ENCODE measurements at places on chromosomes 16 and 17.
A peak's percentile ranks its signal among the peaks of the same experiment; 100 is the strongest.

DNA sequence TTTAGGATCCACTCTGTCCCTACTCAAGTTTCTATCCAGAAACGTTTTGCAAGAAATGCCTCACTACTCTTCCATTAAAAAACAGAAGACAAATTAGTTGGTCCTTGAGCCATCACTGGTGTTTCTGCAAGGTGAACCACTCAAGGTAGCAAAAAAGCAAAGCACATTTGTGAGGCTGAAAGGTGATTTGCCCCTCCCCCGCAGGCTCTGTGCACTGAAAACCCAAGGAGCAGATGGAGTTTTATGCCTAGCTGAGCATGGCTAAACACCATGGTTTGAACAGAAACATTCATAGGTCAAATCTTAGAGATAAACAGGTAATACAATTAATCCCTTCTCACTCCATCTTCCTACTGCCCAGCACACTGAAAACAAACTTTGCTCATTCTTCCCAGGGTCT lies 538.2 kb upstream of the CDH5 start:
- no peak for DNase-seq

DNA sequence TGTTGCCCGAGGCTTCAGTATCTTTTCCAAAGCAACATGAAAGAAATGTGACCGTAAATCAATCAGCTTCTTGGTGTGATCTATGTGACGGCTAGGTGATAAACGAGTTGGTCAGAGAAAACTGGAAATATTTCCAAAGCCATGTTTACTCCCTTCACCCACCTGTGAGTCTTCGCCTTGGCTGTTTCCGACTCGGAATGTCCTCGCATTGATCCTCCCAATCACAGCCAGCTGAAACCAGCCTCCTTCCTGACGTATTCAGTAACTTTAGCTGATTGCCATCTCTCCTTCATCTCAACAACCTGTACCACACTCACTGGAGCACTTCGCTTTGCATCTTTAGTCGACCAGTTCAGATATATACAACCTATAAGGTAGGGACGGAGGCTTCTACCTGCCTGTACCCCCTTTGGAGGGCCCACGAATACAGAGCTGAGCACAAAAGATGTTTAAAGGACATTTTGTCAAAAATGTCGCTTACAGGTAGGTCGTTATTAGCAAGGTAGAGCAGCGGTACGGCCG lies 705 bp downstream of the KRABD2 start:
- no peak for DNase-seq

GRCh38 chr17:44074231-44074910 lies 3.8 kb downstream of the G6PC3 start:
- DNase-seq, result no peak

DNA sequence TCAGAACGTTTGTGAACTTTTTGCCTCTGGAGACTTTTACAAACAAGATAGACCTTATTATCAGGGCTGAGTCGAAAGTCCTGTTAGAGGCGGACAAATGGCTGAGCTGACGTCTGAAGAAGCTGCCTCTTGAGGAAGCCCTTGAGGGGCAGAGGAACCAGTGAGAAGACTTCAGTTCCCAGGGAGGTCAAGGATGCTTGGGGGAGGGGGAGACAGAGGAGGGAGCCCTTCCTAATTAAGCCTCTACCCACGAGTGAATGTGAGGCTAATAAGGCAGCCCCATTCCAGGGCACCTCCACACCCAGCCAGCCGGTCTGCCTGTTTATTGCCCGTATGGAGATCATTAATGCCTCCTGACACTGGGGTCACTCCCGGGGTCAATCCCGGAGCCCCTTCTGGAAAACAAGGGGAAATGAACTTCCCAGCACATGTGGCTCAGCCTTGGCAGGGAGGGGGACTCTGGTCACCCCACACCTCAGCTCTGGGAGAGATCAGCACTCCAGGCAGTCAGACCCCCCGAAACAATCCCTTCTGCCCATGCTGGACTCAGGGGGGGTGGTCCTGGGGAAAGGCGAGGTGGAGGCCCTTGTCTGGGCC lies 9.2 kb upstream of the TBX4 start:
- DNase-seq, result no peak

DNA sequence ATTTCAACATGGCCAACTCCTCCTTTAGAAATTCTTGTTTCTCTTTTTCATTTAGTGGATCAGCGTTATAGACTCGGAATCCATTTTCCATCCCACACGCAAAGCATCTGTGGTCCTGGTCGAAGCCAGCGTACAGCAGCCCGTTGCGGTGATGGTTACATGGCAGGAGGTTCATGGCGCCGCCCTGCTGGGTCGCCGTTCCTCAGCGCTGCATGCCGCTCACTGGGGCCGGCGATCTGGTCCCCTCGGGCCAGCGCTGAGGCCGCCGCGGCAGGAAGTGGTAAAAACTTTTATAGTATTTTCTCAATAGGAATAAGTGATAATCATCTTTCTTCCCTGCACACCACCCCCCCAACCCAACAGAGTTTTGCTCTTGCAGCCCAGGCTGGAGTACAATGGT lies 29.9 kb upstream of the RHOT1 start:
- DNase-seq, result no peak

DNA sequence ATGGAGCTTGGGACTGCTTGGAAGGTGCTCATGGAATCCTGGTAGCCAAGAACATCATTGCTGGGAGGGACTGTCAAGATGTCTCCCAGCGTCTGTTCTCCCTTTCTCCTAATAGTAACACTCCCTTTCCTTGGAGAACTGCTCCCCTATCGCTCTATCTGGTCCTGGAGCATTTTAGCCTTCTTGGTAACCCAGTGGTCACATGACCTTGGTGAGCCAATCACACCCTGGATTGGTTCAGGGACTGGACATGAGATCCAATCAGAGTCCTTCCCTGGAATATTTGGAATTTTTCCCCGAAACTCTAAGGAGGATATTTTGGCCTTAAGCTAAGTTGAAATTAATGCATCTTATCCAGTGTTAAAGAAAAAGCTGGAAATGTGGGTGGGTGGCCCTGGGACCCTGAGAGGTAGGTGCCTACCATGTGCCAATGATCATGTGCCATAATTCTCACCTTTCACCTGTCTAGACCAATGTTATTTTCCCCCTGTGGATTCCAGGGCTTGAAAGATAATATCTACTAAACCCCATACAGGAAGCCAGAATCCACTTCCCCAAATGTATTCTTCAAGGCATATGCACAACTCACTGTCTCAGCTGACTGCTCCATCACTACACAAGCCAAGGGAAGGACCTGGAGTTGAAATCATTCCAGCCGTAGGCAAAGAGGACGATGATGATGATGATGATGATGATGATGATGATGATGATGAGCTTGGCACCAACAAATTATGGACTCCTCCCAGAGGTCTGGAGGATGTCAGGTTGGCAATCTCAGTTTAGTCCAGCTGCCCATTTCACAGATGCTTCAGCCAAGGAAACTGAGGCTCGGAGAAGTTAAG lies 193.2 kb downstream of the RAB11FIP4 start:
- no peak for DNase-seq

GRCh38 chr17:1644493-1645206 lies 882 bp downstream of the SCARF1 start:
- peak; percentile 92 for DNase-seq

DNA sequence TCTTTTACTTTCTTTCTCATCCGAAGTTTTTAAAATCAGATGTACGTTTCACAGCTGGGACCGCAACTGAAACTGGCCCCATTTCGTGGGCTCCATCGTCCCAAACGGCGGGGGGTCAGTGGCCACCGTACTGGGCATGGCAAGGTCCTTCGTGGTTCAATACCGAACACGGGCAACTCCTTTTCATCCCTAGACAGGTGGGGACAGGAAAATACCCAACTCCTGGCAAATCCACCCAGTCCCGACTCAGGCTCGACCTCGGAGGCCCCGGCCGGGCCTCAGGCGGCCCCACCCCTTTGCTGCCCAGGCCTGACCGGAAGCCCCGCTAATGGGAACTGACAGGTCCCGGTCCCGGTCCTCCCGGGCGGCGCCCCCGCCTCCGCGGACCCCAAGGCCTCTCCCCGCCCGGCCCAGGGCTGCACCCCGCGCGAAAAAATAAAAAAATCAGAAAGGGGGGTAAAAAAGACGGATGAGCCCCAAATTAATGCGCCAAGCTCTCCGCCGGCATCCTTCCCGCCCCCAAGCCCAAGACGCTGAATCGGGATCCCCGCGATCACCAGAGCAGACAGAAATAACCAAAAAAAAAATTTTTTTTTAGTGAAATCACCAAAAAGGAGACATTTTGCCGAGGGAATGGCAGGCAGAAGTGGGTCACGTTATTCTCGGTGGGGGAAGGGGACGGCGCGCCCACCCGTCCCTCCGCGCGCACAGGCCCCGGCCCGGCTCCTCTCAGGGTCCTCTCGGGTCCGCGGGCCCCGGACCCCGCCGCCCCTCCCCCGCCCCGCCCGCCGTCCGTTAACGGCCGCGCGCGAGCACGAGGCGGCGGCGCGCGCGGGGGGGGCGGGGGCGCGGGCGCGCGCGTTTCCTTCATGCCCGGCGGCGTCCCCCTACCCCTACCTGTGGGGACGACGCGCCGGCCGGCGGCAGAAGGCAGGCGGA lies 562 bp downstream of the ZC3H7A start:
- peak; percentile 22 for DNase-seq

- no peak for DNase-seq
Measured at GRCh38 chr16:29876594-29877249, 13.7 kb upstream of the CDIPT start.

DNA sequence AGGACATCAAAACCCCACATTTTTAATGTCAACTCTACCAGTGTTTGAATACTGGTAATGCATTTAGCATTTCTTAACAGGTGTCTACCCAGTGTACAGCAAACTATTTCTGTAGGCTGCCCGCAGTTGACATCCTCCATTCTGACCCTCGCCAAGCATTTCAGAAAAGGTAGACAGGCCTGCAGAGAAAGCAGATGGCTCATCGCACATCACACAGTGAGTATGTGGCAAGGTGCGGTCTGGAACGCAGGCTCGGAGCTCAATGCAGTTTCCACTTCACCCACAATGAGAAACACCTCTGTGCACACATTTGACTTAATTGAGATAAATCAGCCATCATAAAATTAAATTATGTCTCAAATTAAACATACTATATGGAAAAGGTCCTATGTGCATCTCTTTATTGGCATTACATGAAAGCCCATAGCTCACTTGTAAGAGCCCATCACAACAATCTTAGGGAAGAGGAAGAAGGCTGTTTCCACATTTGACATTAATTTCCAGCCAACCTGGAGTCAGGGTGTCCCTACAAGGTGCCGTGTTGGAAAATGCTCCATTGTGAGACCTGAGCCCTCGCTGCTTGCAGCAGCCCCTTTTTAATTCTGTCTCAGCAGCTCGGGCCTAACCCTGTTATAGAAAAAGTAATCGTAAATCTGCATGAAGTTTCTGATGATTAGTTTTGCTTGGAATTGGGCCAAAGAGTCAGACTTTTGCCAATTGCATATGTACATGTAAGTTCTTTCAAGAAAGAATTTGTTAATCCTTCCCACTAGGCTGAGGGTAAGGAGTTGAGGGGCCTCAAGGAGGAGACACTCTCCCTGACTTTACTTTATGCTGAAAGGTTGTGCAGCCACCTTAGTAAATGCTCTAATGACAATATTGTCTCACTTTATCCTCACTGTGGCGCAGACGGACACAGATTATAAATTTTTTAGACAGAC lies 378.7 kb upstream of the DYNLRB2 start:
- DNase-seq, result no peak

DNA sequence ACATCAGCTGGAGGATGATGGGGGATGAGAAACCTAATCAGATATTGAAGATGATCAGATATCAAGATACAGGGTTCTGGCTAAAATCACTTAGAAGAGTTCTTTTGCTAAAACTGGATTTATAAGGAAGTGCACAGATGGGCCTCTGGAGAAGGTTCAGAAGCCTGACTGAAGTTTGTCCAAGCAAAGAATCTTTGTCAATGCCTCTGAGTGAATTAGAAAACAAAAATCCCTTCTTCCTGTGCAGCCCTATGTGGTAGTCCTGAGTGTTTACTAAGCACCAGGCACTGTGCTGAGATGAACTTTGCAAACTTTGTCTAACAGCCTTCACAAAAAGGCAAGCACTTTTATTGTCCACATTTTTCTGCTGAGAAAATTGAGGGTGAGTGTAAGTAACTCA lies 11.4 kb upstream of the CENPV start:
- no peak for DNase-seq

DNA sequence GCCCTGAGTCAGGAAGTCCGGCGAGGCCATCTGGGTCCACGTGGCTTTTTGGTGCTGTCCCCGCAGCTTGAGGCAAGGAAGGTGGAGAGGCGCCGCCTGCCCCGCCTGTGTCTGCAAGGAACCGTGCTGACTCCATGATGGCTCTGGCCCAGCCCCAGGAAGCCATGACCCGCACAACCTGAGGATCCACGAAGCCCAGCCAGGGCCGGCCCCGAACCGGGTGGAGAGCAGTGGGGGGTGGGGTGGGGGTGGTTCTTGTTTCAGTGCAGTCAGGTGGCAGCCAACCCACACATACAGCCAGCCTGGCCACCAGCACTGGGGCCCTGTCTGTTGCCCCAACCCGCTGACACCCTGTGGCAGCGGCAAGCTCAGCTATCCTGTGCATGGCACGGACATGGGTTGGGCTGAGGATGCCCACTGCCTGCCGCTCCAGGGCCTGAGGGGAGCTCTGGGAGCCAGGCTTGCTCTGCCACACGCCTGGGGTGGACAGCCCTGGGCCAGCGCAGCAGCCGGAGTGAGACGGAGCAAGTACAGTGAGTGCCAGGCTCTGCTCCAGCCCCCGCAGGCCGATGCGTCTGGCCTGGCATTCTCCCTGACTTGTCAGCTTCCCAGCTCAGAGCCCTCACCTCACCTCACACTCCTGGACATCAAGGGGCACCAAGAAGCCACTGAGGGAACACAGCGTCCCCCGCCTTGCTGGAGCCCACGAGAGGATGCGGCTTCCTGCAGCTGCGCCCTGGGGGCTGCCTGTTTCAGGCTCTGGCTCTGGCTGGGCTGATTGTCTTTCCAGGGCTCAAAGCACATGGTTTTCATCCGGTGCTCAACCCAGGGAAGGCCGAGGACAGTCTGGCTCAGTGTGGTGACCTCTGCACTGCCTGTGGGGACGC lies 68.8 kb downstream of the LMF1 start:
- no peak for DNase-seq

DNA sequence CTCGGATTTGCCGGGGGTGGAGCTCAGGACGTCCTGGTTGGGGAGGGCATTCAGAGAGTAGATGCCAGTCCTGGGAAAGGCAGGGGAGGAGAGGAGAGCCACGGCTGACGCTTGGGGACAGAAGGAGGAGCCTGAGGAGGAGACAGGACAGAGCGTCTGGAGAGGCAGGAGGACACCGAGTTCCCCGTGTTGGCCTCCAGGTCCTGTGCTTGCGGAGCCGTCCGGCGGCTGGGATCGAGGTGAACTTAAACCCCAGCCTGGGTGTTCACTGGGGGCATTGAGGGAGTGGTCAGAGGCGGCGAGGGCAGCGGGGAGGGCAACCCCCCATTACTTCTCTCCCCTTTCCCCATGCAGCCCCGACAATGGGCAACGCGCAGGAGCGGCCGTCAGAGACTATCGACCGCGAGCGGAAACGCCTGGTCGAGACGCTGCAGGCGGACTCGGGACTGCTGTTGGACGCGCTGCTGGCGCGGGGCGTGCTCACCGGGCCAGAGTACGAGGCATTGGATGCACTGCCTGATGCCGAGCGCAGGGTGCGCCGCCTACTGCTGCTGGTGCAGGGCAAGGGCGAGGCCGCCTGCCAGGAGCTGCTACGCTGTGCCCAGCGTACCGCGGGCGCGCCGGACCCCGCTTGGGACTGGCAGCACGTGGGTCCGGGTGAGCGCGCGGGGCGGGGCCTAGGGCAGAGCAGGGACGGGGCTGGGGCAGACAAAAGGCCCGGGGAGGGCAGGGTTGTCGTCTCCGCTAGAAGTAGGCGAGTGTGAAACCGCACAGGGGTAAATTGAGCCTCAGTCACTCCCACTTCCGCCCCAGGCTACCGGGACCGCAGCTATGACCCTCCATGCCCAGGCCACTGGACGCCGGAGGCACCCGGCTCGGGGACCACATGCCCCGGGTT lies 3.7 kb downstream of the NOL3 start:
- DNase-seq, result peak; percentile 87

Data from HT1080 (cell line).